ENCODE measurements at places on chromosomes 1 and 21.
A peak's percentile ranks its signal among the peaks of the same experiment; 100 is the strongest.

DNA sequence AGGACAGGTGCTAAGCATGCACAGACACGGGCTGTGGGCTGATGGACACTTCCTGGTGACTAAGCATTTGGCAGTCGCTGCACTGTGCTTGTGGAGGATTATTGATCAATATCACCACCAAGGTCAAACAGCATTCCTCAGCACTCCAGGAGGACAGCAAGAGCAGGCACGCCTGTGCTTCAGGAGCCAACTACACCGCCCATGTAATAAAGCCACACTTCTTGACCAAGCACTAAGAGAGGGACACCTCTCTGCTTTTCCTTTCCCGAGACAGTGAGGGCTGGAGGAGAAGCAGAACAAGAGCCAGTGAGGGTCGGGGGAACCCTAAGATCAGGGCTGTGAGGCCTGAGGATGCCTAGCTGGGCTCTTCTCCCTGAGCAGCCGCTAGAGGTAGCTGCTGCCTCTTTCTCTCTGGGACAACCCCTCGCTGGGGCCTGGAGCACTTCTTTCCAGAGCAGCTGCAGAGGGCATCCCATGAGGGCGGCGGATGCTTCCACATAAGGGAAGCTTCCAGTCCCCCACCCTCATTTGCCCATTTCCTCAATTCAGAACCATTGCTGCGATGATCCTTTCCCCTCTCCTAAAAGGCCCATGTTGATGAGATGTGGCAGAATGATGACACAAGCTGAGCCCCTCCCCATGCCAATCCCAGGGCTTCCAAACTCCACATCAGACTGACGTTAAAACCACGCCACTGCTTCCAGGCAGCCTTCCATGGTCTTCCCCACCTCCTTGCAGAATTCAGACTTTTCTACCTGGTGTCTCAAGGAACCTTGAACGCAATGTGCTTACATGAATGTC is 19.1 kb downstream of the RAB7B start:
- DNase-seq, result no peak

- DNase-seq, result no peak
These were observed 85.4 kb downstream of the SIK1 start for GRCh38 chr21:43341378-43342161.

- no peak for DNase-seq
These were observed 4.8 kb downstream of the INAVA start for GRCh38 chr1:200899451-200899915.

DNA sequence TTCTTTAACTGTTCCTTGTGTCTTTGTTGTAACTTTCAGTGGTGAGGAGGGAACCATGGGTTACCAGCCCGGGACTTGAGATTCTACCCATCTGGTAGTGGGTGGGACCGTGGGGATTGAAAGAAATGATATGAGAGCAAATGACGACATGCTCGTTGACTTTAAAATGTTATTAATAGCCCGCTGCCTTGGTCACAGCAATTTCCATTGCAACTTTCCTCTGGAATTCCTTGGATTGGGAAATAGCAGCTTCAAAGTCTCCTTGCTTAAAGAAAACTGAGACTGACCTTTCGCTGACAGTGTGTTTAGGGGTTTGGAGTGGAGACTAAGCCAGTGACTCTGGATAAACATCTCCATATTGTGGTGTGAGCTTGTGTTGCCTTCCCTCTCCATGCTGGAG is 44.2 kb upstream of the MARK1 start:
- no peak for DNase-seq

DNA sequence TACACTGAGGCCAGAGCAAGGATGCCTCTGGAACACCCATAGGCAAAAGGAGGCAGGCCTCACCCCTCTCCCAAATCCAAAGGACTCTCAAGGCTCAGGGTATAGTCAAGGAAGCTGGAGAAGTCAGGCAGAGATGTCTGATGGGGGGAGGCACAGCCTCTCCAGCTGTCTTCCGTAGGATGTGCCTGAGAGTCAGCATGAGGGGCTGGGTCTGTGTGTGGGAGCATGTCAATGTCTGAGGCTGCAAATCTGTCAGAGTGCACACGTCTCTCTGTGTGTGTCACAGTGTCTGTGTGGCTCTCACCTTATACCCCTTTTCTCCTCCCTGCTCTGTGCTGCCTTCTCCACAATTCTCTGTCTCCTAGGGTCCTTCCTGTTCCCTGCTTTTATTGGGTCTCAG is 4.0 kb downstream of the HPCAL4 start:
- no peak for DNase-seq

DNA sequence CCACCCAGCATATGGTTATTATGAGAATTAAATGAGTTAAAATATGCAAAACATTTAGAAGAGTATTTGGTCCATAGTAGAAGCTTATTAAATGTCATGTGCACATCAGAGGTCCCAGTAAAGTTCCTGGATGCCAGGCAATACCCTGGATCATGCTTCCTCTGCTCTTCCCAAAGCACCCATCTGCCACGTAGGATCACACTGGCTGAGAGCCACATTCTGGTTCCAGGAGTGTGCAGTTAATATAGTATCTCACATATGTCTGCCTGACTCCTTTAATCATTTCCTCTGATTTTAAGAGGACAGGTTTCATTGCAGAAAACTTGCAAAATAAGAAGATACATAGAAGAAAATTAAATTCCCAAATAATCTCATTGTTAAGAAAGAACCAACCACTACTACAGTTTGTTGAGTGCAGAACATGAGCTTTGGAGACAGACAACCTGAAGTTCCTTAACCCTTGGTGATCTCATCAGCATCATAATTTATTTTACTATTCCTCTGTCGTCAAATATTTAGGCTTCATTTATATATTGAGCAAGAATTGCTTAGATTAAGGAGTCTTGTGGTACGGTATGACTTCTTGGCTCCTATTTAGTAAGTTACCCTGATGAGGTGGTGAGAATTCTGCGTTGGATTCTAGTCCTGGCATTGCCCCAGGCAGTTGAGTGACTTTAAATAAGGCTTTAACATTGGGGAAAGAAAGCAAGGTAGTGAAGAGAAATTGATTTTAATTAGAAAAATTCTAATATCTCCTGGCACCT is 12.3 kb downstream of the SGIP1 start:
- no peak for DNase-seq

DNA sequence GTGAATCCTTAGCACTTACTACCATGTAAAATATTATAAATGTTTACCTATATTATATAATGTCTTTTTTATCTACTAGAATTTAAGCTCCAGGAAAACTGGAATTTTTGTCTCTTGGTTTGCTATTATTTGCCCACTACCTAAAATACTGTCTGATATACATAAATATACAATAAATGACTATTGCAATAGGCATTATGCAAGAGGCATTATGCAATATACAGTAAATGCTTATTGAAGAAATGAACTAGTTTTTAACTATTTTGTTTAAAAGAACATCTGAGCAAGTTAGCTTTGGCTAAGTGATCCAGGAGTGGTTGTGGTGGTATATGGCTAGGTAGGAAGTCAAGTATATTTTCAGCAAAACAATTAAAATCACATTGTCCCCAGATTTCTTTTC is 640.2 kb upstream of the PKN2 start:
- DNase-seq, result no peak

DNA sequence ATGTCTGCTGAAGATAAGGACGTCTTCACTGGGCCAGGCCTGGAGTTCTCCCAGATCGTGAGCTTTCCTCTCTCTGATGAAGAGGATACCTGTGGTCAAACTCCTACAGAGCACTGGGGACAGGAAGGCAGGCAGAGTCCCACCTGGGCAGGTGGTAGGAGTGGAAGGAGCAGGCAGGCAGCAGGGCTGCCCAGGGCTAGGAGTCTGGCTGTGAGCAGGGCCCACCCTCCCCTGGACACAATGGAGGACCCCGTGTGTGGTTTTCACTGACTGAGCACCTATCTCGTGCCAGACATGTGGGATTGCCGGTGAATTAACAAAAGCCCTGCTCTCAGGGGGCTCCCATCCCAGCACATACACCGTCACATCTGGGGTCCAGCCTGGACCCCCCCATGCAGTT is 4.9 kb upstream of the SAMD11 start:
- DNase-seq, result no peak

GRCh38 chr1:8858888-8859706 is 19.4 kb downstream of the ENO1 start:
- no peak for DNase-seq

- DNase-seq, result no peak
These were observed 329.1 kb downstream of the USP25 start for GRCh38 chr21:16058896-16059295.

GRCh38 chr1:32273391-32274208 is 18.3 kb upstream of the HDAC1 start:
- DNase-seq, result peak; percentile 82
